SJCRH30 (cell line): ENCODE measurements at places on chromosomes 1 and 21. TPM values are rescaled to one million over a fixed set of nuclear protein-coding genes. Genes with fewer than 3 reads are reported as not detected.
A peak's percentile ranks its signal among the peaks of the same experiment; 100 is the strongest.

Gene CYP4Z1
- total RNA-seq: not detected in 2 replicates

DNA sequence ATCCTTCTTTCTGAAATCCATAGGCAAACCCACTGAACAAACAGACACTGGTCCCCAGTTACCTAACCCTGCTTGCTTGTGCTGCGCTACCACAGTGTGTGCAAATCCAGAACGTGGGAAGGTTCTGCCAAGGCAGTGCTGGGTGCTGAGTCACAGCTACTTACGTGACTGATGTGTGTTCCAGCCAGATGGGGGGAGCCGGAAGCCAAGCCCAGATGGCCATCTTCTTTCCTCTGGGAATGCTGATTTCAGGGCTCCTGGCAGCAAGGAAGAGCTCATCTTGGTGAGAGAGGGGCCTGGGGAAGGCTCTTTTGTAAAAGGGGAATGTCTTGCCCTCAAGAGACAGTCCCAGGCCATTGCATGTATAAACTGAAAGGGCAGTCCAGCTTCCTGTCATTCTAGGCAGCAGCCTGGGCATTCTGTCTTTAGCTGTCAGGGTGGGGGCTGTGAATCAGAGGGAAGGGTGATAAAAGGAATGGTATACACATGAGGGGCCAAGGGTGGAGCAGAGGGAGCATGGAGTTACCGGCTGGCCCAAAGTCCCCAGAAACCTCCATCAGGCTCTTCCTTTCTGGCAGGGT is 54.1 kb downstream of the CD46 start:
- no peak for DNase-seq

Gene LAMB3
- 8.9 and 9.1 TPM in 2 replicates for total RNA-seq

Gene HCN3
- 1.6 and 1.7 TPM in 2 replicates for total RNA-seq

DNA sequence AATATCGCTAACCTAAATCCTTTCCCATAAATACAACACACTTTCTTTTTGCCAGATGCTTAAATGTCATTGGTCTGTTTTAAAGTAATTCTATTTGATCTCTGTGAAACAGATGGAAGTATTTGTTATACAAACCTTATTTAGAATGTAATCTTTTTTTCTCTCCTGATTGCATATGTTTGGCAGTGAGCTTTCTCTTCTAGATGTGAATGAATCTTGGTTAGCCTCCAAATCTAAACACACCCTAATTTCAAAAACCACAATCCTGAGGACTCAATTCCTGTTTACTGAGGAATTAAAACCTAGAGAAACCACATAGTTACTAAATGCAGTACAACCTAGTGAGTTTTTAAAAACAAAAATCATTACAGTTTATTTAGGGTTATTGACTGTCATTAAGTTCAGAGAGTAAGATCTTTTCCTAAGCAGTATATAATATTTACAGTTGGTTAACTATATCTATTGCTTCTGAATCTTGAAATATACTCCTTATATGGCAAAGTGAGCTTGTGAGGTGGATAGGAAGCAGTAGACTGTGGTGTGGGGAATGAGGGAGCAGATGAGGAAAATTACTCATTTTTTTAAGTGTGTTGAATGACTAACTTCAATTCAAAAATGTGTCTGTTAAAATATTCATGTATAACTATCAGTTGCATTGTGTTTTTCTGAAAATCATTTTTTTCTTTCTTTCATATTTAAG is 218.7 kb downstream of the FMN2 start:
- no peak for DNase-seq

Gene SLC22A15
- total RNA-seq: not detected in 2 replicates

DNA sequence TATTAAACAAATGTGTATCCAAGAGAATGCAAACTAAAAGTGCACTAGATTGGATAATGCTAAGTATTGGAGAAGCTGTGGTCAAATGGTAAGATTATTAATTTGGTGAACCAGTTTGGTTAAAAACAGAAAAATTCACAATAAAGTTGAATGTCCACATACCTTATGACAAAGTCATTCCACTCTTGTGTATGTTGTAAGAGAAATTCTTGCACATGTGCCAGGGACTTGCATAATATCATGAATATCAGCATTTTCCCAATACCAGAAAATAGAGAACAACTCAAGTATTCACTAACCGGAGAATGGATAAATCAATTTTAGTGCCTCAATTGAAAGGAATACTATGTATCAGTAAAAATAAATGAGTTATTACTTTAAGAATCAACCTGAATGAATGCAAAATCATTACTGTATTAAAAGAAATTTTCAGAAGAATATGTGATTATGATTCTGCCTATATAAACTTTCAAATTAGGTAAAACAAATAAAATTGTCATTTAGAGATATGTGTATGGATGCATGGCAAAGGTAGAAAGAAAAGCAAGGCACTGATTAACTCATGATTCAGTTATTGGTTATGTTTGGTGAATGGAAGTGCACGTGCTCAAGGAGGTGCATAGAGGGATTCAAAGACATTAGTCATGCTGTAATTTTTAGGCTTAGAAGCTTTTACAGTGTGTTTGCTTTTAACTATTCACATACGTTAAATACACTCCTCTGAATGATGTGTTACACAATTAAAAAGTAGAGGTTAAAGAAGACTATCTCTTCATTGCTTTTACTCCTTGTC is 217.4 kb upstream of the KCNK2 start:
- no peak for DNase-seq

GRCh38 chr1:214739621-214740238 is 136.7 kb downstream of the CENPF start:
- no peak for DNase-seq

Gene FRRS1
- 11.8 and 12.2 TPM in 2 replicates for total RNA-seq

DNA sequence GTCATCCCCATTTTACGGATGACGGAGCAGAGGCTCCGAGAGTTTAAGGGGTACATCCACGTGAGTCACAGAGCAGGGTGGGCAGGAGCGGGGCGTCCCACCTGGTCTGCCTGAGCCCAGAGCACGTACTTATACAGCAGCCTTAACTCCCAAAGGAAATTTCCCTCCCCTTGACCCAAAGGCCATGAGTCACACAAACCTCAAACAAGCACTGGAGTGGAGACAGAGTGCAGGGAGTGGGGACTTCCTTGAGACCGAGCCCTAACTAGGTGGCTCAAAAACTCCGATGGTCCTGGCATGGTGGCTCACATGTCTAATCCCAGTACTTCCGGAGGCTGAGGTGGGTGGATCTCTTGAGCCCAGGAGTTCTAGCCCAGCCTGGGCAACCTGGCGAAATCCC is 141.6 kb upstream of the KLHDC7A start:
- no peak for DNase-seq

DNA sequence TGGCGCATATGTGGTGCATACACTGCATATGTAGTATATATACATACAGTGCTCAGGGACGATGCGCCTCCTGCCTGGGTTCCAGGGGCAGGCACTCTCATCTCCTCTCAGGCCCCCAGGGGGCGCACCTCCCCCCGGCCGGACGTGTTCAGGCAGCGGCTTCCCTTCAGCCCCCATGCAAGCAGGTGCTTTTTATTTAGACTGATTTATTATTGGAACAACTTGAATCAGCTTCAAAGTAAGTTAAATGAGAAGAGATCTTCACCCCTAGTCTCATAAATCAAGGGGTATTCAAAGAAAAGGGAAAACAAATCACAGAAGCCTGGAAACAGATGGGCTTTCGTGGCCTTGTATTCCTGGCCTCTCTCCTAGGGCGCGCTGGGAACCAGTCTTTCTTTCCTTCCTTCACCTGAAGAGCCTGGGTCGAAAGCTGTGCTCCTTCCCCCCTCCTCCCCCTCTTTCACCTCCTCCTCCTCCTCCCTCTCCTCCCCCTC is 64.6 kb downstream of the UBIAD1 start:
- peak; percentile 70 for DNase-seq

Gene TEX38
- not detected in 2 replicates for total RNA-seq

Gene CBR3
- 2.2 and 2.4 TPM in 2 replicates for total RNA-seq

- no peak for DNase-seq
Measured at GRCh38 chr1:44409757-44410156, 4.7 kb downstream of the RNF220 start.

Gene WNT2B
- total RNA-seq: 0.15 and 0.28 TPM in 2 replicates

DNA sequence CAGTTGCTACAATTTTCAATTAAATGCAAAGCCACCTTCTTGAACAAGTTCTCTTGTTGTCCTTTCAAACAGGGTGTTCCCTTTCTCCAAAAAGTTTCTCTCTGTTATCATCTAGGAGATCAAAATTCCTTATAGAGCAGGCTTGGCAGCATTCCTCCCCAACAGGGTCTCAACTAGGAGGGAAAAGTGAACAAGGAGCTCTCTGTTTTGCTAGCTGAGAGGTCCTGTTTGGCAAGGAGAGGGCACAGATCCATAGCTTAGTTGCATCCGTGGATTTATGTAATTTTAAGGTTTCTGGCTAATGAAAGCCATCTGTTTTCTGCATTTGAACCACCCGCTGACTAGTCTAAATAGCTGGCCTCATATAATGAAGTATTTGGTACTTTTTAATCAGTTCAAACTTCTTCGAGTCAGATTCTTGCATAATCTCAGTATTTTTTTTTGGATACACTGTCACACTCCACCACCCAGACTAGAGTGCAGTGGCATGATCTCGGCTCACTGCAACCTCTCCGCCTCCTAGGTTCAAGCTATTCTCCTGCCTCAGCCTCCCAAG is 54.0 kb downstream of the APP start:
- DNase-seq: peak; percentile 96

DNA sequence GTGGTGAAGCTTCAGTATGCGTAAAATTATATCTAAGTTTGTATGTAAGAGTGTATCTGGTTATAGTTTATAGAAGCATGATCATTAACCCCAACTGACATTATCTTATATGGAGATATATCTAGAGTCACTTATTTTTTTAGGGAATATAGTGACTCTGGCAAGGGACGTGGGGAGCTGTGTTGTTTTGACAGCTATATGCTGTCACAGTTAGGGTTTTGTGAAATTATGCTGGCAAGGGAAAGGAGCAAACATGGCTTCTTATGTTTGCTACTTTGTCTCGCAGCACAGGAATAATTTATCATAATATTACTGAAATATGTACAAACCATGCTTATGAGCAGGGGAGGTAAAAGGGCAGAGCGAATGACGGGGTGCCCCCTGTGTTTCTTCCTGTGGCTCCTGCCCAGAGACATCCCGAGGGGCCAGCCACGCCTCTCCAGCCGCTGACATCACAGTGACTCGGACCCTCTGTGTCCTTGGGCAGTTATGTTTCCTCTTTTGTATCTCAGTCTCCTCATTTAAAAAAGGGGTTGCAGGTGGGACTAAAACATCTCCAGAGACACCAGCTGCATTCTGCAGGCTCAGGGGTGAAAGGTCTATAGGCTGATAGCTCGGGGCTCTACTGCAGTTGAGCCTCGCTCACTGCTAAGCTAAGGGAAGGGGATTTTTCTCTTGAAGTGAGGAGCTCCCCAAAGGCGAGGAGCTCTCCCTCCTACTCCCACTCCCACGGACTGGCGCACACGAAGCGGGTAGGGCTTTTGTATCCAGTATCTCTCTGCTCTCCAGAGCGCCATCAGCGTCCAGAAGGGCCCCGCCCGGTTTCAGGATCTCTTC is 14.9 kb downstream of the A3GALT2 start:
- no peak for DNase-seq

GRCh38 chr1:88801575-88802208 is 89.7 kb downstream of the GTF2B start:
- DNase-seq: peak; percentile 9

Gene ST6GALNAC3
- 4.8 and 6.4 TPM in 2 replicates for total RNA-seq

GRCh38 chr1:150922519-150922975 is 3.6 kb upstream of the SETDB1 start:
- peak; percentile 80 for DNase-seq

GRCh38 chr1:192524223-192524622 is 51.4 kb upstream of the RGS1 start:
- DNase-seq: no peak

Gene AADACL3
- total RNA-seq: not detected in 2 replicates
